ENCODE measurements at places on chromosomes 6 and 20. TPM values are rescaled to one million over a fixed set of nuclear protein-coding genes. Genes with fewer than 3 reads are reported as not detected.

HLA-DRB1 gene
- total RNA-seq = 0.21 TPM

GPLD1 gene
- 0.26 TPM for total RNA-seq

EGFL8 gene
- 1.4 TPM for total RNA-seq

C6orf58 gene
- total RNA-seq = not detected

SIRT5 gene
- total RNA-seq = 5.7 TPM

TREM2 gene
- not detected for total RNA-seq

PPP1R14C gene
- total RNA-seq = not detected

FAM83D gene
- 0.67 TPM for total RNA-seq

EPHA7 gene
- 8.7 TPM for total RNA-seq

ULBP2 gene
- 6.6 TPM for total RNA-seq

SLC26A8 gene
- total RNA-seq = not detected

GPR63 gene
- 0.27 TPM for total RNA-seq

HCRTR2 gene
- not detected for total RNA-seq

SNAP91 gene
- total RNA-seq = not detected

MYT1 gene
- total RNA-seq = not detected

GATA5 gene
- not detected for total RNA-seq

All from myocyte (in vitro differentiated cells).